ENCODE measurements at places on chromosomes 1 and 21. TPM values are rescaled to one million over a fixed set of nuclear protein-coding genes. Genes with fewer than 3 reads are reported as not detected.

The U2AF1 gene
- 33.5 TPM for total RNA-seq

The CELA3B gene
- not detected for total RNA-seq

DNA sequence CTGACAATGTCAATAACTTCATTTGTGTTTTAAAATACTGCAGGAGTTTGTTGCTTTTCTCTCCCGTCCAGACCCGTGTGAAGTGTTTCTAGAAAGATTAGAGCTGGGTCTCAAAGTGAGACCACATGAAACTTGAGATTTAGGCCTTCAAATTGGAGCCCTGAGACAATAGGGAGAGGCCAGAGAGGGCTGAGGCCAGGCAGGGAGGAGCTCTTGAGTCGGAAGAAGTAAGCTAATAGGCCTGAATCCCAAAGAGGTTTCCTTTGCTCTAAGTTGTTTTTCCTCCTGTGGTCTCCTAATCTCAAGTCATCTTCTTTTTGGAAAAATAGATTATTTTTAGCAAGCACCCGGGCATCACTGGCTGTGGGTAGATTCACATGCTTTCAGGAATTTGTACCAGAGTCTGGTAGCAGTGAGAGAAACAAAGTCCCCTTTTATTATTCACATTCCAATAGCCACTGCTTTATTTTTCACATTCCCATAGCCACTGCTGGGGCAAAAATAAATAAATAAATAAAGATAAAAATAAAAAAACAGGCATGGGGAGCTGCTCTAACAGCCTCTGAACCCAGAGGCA lies 25.6 kb downstream of the CD244 start:
- no peak overlapping the region for H3K27ac ChIP-seq
- H3K27me3 ChIP-seq = no peaks in the 10 kb centered on the region
- H3K36me3 ChIP-seq = no peaks in the 10 kb centered on the region
- H3K4me3 ChIP-seq = no peak overlapping the region

DNA sequence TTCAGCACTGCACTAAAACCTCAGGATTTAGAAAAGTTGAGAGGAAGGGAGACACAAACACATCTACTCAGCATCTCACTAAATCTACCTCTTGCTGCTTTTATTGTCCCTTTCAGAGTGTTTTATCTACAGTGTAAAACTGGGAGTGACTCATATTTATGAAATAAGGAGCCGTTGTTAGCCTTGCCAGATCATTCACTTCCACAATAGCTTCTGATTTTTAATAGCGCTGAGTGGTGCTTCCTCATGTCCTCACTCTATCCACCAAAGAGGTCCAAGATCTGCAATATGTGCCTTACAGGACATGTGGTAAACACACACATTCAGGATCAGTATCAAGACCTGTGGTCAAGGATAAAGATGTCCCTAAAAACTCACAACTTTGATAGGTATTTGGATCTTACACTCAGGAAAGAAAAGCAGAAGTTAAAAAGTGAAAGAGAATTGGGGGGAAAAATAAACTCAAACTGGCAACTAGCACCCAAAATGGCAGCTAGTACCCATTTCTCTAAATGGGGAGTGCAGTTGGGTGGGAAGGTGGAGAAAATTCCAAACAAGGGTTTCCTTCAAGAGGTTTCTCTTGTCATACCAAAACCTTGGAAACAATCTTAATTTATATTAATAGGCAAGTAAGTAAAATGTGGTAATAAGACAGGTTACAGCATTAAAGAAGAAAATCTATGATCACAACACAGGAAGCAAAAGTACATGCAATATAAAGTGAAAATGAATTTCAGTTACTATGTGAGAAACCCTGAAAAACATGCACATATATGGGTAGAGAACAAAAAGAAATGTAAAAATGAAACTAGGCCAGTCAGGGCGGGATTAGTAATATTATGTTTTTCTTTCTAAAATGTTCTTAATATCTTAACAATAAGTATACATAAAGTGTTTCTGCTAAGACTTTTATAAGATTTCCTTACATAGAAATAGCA lies 15.9 kb downstream of the DUSP10 start:
- no peaks in the 10 kb centered on the region for H3K27me3 ChIP-seq
- H3K27ac ChIP-seq = no peak overlapping the region
- H3K36me3 ChIP-seq = peaks cover 32% of the 10 kb centered on the region
- no peak overlapping the region for H3K4me3 ChIP-seq
- no peak for DNase-seq
- no peaks in the 10 kb centered on the region for H3K4me1 ChIP-seq

- H3K27me3 ChIP-seq = no peaks in the 10 kb centered on the region
- 0 out of 2 replicates have a peak, but pooled peaks cover under 1% of the 10 kb centered on the region for H3K36me3 ChIP-seq
- H3K4me1 ChIP-seq = no peaks in the 10 kb centered on the region
- H3K27ac ChIP-seq = no peak overlapping the region
- H3K4me3 ChIP-seq = no peak overlapping the region
- no peak for DNase-seq
Observed at GRCh38 chr1:205162301-205162700, 40.5 kb upstream of the RBBP5 start.
